Liver (tissue), 10 donors: ENCODE measurements at places on chromosomes 3 and 15.
A peak's percentile ranks its signal among the peaks of the same experiment; 100 is the strongest.

GRCh38 chr15:99762288-99762687, 29.1 kb upstream of the LYSMD4 start:
- DNase-seq, result no peak

GRCh38 chr3:160661660-160662059, 15.3 kb upstream of the ARL14 start:
- DNase-seq, result no peak

GRCh38 chr3:72844436-72844993, 3.7 kb downstream of the SHQ1 start:
- no peak for DNase-seq

DNA sequence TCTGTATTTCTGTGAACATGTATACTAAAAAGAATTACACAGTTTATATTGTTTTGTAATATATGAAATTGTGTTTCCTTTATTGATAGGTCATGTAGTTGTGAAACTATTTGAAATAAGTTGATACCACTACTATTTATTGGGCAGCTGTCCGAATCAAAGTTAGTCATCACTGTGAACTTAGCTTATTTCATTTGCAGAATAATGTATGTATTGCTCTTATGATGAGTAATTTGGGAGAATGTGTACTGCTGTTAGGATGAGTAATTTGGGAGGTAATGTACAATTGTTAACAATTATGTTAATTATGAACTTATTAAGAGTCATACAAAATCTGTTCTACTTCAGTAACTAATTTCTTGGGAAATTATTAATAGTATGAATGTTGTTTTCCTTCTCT, 22.2 kb downstream of the FXR1 start:
- DNase-seq, result no peak

- DNase-seq, result peak; percentile 37
Measured at GRCh38 chr3:35639254-35640186, at the start of gene ARPP21. Gene ARPP21, plus strand, starts transcription at chr3:35639525. Its CDS starts 42,227 bp downstream, at chr3:35681752.

GRCh38 chr3:7867587-7867986, 634.0 kb upstream of the LMCD1 start:
- no peak for DNase-seq

DNA sequence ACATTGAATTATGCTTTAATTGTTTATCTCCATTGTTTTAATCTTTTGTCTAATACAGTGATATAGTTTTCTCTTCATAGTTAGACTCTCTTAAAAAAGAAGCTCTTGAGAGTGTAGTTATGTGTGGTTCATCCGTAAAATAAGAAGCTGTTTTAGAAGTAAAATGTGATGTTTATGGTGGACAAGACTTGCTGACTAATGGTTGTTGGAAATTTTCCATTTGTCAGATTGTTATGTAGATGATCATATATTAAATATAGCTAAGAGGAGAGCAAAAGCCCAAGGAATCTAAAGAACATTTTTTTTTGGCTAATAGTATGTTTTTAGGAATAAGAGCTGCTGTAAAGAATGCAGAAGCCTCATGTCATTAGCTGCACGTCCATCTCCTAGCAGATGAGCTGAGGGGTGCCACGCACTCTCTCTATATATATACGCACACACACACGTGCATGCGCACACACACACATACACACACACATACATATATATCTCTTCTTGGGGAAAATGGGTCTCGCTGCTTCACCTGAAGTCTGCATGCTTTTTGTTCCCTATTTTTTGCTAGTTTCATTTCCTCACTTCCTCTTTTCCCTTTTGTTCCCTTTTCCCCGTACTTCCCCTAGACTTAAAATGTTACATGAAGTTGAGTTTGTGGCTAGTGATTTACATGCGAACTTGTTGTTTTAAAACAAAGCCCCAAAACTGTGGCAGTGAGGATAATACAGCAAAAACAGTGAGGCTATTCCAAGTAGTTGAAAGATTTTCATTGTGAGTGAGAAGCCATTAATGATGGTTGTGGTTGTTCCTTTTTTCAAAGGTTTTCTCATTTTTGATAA, 107.8 kb downstream of the MBNL1 start:
- DNase-seq, result no peak

GRCh38 chr3:11140030-11140712, 14.1 kb upstream of the HRH1 start:
- no peak for DNase-seq

- no peak for DNase-seq
Measured at GRCh38 chr15:99181545-99181971, 67.8 kb downstream of the TTC23 start.

GRCh38 chr15:66614951-66615760, 49.4 kb upstream of the LCTL start:
- no peak for DNase-seq

DNA sequence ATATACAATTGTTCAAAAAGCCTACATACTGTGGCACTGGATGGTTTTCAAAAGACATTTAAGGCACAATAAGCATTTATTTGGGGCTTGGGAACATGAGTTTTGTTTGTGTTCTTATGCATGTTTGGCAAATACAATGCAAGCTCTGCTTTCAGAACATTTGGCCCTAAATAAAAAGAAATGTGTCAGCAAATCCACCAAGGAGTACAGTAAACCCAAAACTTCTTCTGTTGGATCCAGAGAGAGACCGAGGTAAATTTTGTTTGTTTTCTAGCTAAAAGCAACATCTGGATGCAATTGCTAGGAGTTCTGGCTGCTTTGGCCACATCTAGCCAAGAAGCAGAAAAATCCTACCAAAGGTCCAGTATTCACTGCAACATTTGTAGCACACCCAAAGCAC, 168.8 kb downstream of the DCLK3 start:
- no peak for DNase-seq

DNA sequence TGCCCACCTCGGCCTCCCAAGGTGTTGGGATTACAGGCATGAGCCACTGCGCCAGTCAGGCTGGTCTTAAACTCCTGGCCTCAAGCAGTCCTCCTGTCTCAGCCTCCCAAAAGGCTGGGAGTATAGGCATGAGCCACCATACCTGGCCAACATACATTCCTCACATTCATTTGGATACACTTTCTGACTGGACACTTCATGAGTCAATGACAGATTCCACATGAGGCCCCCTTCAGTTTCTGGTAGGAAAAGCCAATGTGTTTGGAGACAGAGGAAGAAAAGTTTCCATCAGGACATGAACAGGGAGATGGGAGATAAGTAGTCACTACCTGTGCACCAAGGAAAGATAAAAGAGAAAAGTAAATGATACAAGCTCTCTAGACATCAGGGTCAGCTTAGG, 49.4 kb upstream of the GSK3B start:
- DNase-seq, result no peak

- DNase-seq, result no peak
Measured at GRCh38 chr3:123503203-123503602, 54.3 kb upstream of the ADCY5 start.

DNA sequence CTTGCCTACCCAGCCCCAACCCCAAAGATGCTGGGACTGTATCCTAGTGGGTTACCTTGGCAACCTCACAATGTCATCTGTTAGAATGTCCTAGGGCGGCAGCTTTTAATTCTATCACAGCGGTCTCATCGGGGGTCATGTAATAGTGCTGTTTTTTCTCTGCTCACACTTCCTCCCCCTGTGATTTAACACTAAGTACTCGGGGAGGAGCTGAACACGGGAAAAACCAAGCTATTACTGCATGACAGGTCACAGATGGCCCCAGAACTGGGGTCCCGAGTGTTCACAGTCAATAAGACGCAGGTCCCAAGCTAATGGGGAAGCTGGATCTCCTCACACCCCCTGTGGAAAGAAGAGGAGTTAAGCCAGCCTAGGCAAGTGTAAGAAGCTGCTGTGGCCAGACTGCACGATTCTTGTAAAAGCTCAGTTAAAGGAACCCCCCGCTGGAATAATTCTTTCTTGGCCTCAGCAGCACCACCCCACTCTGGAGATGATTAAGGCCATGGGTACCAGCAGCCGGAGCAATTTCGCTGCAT, 2.5 kb upstream of the RFTN1 start:
- DNase-seq, result no peak

DNA sequence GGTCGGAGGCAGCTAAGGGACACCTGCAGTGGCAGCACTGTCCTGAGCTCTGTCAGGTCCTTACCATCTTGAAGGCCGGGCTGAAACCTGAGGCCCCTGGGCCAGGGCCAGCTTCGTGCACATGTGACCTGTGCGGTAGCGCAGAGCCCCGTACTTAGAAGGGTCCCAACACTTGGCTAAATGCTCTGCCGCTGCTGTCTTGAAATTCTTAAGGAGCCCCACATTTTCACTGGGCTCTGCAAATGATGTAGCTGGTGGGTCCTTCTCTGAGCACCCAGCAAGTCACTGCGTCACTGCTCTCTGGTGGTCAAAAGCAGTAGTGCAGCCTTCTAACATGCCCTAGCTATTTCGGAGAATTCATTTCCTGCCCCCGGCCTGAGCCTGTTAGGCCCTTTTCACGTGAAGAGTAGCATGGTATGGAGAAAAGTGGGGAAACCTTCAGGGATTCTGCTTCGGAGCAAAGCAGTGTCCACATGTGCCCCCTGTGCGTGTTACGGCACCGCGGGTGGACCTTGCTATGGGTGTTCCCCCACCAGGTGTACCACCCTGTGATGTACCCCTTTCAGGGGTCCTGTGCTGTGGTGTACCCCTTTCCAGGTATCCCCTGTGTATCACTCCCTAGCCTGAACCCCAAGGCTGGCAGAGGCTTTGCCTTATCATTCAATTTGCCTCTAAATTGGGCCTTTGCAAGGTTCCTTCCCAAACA, 79.7 kb downstream of the TMEM266 start:
- peak; percentile 78 for DNase-seq

DNA sequence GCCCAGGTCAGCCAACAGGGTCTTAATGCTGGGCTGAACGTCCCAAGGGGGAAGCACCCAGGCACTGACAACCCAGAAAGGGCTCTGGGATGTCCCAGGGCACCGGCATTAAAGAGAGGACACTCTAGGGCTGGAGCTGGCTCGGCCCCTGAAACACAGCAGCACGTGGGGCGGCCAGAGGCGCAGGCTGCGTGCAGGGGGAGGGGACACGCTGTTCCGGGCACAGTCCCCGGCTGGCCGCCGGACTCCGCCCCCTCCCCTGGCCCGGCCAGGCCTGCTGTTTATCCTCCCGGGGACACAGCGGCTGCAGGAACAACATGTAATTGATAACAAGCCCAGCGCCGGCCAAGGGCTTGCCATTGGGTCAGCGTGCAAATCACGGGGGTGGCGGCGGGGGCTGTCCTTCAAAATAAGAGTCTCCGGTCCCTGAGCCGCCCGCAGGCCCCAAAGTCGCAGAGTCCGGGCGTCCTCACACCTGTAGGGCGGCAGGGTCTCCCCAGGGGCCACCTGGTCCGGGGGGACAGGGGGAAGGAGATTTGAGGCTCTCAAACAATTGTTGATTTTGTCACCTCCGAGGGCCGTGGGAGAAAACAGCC, 1.3 kb downstream of the KLF15 start:
- DNase-seq, result peak; percentile 79

DNA sequence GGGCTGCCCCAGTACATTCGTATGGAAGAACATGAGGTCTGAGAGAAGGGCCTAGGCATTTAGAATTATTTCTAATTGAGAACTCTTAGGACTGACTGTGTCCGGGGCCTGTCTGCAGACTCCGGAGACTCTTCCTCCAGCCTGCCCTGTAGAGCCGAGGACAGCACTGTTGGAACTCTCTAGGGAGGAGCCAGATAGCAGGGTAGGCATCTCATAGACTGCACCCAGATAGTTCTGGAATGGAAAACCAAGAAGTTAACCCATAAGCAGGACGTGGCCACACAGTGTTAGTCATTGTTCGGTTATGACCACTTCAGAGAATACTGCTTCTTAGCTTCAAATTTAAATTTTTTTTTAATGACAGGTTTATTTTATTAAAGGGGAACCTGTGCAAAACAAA, 59.5 kb downstream of the SNRK start:
- no peak for DNase-seq

GRCh38 chr15:45496658-45497057, 25.9 kb downstream of the SLC30A4 start:
- DNase-seq, result no peak

GRCh38 chr3:58041182-58041825, 33.1 kb downstream of the FLNB start:
- no peak for DNase-seq

DNA sequence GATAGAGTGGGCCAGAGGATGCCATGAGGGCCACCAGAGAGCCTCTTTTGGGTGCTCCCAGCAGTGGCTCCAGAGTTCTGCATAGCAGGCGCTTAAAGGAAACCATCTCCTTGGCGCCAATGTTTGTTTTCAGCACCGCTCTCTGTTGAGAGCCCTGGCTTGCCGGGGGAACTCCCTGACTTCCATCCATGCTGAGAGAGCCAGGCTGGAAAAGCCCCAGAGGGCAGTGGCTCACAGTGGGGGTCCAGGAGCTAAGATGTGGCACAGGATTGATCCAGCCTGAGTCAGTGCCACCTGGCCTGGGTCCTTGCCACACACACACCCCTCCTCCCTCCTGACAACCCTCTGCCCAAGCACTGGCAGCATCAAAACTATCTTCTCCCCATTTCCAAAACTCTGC, 50.4 kb upstream of the HACD2 start:
- DNase-seq, result no peak

DNA sequence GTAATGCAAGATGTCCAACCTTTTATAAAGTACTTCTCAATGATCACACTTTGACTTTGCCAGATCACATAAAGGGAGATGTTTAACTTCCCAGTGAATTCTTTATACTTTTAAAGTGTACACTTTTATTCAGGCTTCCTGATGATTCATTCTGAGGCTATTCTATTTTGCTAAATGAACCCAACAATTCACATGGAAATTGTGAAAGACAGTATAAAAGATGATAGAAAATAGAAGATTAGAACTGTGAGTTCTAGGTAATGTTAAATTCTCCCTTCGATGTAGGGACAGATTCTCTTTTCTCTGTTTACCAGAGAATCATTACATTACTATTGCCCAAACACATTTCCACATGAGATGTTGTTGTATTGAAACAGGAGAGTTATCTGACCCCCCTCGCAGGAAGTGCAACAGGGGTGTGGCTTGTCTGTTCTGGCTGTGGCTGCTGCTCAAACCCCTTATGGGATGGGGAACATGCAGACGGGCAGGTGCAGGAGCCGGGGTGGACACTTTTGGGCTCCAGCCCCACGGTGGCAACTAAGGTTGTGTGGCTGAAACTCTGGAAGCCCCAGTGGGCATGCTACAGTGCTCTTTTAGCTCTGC, 131.3 kb upstream of the LRTM1 start:
- DNase-seq, result no peak

- no peak for DNase-seq
Measured at GRCh38 chr3:99620077-99620767, 18.2 kb upstream of the COL8A1 start.

- DNase-seq, result no peak
Measured at GRCh38 chr3:27577504-27577903, 93.3 kb upstream of the SLC4A7 start.

GRCh38 chr15:93515256-93516051, 426.4 kb upstream of the RGMA start:
- DNase-seq, result no peak

GRCh38 chr15:72844067-72844466, 60.5 kb upstream of the ADPGK start:
- DNase-seq, result no peak

DNA sequence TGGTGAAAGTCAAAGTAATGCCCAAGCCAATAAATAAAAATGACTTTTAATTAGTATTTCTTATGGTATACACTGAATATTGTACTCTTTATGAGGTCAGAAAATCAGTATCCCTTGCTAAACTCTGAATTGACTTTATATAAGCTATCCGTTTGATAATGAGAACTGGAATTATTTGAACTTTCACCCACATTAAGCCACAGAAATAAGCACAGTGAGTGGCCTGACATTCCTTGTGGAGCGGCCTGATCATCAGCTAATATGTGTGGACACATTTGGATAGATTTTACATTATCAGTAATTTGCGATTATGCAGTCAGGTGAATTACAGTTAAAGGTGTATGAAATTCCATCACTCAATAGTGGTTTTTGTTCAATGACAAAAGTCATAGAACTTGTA, 136.0 kb upstream of the CBLB start:
- DNase-seq, result no peak

- DNase-seq, result no peak
Measured at GRCh38 chr3:127722091-127722784, 49.5 kb downstream of the ABTB1 start.
